ENCODE measurements at places on chromosomes 7 and 10.

DNA sequence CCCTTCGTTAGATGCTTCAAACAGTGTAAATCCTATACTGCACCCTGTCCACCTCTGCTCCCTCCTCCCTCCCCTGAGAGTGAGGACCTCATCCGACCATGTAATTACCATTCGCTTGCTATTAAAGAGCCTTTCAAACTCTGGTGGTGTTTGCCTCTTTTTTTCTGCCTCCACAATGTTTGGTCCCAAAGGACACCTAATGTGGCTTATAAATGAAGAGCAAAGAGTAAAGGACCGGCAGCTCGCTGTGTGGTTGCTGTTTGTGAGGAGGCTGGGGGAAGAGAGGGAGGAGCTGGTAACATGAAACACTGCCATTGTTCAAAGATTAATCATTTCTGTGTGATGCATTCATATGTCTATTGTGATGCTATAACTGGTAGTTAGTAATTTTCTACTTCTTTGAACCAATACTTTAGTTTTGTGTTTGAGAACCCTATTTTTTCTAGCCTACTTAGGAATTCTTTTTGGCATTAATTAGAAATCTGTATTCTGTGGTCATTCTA lies 27.9 kb downstream of the MTURN start:
- DNase-seq, result no peak

DNA sequence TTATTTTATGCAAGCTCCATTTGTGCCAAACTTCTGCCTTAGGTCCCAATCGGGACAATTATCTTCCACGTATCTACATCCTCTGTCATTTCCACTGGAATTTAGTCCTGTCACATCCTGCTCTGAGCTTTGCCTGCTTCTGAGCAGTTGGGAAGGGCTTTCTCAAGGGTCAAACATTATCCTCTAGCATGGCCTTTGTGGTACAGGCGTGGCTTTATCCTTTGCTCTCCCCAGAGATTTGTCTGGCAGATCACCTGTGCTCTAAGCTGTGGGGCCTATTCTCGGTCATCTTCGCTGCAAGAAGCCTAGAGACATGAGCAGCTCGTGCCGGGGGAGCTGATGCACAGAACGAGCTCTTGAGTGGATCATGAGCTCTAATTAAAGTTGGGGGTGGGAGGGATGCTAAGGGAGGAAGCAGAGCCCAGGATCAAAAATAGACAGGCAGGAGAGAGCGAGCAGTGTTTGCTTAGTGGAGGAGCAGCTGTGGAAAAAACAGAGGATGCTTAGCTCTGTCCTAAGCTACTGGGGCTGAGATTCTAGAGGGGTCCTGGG lies 19.8 kb upstream of the TMEM273 start:
- DNase-seq, result no peak

- no peak for DNase-seq
Measured at GRCh38 chr10:35079265-35079664, 10.9 kb downstream of the CUL2 start.

DNA sequence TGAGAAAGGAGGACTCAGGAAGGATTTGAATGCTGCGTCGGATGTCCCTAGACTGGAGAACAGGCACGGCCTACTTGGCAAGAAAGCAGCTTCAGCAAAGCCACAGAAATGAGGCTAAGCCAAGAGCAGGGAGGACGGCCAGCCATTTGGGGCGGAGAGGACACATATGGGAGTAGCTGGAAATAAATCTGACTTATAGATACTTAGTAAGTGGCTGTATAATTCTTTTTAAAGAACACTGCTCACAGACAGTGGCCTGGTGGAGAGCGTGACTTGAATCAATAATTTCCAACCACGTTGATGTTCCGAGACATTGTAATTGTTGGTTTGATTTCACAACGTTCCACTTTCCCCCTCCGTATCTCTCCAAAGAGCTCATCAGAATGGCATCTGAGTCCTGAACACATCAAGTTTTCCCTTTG lies 67.7 kb upstream of the JCAD start:
- DNase-seq, result no peak

DNA sequence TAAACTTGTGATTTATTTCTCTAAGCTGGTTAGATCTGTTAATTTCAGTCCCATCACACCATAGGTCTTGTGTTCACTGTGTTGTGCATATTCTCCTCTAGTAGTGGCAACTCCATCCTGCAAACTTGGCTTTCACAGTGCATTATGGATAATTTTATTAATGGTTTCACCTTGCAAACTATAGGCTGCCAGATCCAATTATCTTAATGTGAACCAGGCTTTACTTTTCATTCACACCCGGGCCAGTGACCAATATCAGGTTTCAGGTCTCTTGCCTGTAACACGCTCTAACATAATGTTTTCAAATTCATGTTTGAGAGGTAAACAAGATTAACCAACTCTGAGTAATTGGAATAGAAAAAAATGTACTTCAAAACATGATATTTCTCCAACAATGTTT lies 1293.0 kb downstream of the REEP3 start:
- no peak for DNase-seq

DNA sequence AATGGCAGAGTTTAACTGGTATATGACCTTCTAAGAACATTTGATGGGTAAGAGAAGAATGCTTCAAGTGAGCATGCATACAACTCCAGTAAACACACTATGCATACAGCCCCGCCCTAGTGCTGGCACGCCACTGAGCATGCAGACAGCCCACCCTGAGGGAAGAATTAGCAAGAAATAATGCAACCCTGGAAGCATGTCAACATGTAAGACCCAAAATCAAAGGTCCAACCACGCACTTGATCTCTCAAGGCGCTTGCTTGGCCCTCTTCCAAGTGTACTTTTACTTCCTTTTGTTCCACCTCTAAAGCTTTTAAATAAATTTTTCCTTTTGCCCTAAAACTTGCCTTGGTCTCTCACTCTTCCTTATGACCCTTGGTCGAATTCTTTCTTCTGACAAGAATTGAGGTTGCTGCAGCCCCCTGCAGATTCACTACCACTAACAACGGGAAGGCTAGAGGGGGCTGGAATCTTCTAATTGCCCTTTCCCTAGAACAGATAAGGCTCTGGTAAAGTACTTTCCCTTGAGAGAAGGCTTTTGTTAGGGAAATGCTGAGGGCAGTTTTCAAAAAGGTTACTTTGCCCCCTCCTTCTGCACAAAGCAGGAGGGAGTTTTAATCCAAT lies 3.4 kb downstream of the FAM24B start:
- DNase-seq, result no peak

- no peak for DNase-seq
Measured at GRCh38 chr10:28217848-28218247, 85.0 kb downstream of the MPP7 start.

DNA sequence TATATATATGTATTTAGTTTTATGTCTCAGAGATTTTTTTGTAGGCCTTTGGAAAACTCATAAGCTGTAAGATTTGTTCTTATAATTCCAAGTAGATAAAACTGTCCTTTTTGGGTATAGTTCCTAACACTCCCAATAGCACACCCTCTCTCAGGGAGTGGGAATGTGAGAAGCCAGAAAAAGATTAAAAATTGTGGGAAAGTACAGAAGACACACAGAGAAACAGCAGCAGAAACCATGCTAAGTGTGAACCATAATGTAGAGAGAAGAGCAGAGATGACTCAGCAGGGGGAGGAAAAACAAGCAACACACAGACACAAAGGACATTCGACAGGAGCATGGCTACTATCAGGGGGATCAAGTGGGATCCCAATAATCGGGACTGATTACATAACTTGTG lies 401.6 kb downstream of the MAGI2 start:
- DNase-seq, result no peak

- no peak for DNase-seq
Measured at GRCh38 chr7:20188567-20188966, 28.6 kb downstream of the MACC1 start.

DNA sequence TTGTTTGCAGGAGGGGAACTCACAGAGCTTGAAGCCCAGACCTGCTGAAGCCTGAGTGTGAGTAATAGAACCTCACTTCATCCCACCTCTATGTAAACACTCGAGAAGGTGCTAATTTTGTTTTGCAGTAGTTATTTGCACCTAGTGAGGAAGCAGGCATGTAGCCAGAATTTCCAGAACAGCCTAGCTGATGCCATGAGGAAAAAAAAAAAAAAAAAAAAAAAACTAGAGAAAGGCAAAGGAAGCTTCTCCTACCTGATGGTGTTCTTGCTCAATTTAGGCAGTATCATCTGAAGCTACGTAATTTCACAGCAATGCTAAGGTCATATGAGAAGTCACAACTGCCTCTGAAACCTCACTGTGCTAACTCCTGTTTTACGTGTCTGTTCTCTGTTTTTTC lies 13.6 kb upstream of the GPR37 start:
- no peak for DNase-seq

DNA sequence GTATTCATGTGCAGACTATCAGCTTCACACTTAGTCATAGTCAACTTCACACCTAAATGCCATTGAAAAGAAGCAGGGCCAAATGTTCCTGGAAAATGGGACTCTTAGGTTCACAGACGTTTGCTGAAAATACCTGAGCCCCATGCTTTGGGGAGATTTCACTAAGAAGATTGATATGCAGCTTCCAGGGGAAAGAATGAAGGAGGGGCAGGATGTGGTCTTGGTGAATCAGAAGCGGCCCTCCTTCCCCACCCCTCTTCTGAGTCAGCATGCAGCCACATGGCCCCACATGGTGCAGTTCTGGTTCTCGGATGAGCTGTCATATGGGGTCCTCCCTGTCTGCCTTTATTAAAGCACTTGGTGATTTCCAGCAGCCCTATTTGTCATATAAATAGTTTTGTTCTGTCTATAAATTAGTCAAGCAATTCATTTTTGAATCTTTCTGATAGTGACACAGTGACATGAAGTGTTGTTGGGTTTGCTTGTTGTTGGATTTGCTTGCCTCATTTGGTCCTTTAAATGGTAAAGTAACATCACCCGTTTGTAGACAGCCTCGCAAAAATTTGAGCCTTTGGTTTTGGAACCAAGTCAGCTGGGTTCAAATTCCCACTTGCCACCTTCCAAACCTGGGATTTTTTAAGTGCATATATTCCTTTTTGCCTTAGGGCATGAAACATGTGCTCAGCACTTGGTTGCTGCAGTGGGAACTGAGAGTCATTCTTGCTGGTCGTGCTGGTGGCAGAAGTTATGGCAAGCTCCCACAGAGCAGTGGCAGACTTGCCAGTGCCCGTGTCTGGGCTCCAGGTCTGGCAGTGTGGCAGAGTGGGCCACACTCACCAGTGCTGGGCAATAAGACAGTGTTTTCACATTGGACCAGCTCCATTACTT lies 68.1 kb upstream of the CDK6 start:
- peak; percentile 72 for DNase-seq

DNA sequence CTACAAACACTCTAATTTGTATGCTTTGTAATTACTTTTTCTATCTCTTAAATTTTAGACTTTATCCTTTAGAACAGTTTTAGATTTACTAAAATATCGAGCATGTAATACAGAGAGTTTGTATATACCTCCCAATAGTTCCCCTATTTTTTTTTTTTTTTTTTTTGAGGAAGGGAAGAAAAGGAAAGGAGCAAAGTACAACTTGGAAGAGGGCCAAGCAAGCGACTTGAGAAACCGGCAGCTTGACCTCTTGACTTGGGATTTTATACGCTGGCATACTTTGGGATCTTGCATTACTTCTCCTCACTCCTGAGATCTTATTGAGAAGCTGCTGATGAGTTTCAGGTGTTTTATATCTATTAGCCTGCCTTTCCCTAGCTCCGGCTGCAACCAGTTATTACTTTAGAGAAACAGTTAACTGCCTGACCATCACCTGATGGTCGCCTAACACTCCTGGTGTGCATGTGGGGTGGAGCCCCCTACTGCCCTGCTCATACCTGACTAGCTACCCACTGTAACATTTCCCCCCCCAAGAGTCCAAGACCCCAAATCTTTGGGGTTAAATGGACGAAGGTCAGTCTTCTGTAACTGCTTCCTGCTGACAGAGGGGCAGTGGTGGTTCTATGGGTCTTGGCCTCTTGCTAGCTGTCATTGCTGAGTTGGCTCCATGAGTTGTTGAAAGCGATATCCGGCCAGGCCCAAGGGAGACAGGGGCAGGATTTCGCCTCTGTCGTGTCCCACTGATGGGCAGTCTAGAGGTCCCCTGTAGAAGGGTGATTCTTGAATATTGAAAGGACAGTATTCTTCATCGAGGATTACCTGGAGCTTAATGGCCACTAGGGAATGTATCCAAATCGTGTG lies 28.5 kb downstream of the MKLN1 start:
- DNase-seq, result no peak
